OCI-LY7 (cell line): ENCODE measurements at places on chromosomes 12 and 14.

DNA sequence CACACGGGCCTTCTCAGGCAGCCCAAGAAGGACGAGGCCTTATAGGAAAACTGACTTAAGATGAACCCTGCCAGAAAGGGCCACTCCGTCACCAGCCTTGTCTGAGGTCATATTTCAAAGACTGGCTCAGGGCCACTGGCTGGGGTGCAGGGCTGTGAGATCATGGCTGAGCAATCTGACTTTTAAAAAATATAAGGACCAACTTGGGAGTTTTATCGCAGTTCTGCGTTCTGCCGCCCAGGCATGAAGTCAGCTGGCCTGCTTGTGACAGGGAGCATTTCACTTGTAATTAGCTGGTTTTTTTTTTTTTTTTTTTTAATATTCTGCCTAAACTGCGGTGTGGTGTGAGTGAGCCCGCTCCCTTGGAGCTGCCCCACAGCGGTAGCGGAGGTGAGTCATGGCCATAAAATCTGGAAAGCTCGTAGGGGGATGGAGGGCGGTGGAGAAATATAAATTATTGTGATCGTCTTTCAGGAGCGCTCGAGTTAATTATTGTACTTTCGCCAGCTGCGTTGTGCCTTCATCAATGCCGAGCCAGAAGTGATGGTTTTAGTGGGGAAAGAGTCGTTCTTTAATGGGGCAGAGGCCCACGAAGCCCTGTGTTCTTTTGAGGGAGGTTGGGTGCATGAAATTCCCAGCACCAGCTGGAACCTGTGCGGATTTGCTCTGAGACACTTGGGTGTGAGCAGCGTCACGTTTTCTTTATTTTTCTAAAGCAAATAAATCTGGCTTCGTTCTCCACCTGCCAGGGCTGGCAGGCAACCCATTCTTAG lies 231.9 kb downstream of the C12orf75 start:
- DNase-seq: no peak

DNA sequence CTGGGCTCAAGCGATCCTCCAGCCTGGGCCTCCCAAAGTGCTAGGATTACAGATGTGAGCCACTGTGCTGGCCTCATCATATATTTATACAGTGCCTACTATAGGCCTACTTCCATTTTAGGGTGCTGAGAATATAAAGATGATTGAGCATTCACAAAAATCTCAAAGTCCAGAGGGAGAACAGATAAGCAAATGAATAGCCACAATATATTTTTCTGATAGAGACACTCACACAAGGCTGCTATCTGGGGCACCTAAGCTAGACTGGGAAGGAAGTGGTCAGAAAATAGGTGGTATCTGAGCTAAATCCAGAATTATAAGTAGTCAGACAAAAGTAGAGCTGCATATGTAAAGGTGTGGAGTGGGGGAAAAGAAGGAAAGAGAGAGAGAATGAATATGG lies 21.6 kb downstream of the PKP2 start:
- no peak for DNase-seq

DNA sequence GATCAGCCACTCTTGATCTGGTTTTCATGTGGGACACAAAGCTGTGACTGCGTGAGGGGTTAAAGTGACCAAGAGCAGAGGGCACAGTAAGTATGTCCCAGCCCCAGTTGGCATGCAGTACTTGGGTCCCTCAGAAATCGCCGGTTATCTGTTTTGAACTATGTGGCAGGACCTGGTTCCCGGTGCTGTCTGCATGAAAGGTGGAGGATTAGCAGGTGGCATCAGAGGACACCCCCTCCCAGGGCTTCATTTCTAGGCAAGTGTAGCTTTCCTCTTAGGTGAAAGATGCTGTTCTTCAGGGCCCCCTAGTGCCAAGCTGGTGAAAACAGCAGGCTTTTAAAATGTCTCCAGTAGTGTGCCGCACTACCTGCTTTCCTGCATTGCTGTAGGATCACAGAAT lies 57.1 kb downstream of the ATG14 start:
- DNase-seq: peak; percentile 68

- DNase-seq: no peak
Measured at GRCh38 chr12:16849473-16849872, 243.5 kb upstream of the LMO3 start.

DNA sequence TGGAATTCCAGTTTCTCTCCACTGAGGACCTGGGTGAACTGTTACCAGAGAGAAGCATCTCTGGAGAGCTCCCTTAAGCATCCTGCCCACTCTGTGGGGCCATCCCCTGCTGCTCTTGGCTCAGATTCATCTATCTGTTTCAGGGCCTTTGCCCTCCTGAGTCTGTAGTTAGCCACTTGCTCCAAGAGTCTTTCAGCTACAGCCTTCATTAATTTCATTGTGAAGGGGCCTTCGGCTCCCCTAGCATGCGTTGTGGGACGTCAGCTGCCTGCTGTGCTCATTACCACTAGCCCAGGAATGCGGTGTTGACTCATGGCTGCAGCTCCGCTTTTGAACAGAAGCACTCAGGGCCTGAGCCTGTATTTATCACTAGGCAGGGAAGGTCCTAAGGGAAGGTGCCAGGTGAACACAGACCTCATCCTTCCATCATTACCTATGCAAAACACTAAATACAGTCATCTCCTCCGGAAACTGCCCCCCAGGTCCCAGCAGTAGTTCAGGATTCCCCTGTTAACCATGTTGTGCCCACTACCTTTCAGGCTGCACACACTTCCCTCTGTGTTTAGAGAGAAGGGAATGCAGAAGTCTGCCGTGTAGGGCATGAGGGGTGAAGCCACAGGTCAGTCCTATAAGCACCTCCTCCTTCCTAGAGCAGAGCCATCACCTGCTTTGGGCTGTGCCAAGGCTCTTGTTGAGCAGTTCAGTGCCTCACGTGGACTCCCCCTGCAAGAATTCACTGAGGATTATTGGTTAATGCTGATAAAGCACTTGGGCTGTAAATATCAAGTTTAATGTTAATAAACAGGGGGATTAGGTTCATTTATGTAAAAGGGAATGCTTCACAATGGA lies 191.4 kb downstream of the CACNA1C start:
- no peak for DNase-seq

- no peak for DNase-seq
Measured at GRCh38 chr14:59120921-59121320, 67.5 kb upstream of the DAAM1 start.

DNA sequence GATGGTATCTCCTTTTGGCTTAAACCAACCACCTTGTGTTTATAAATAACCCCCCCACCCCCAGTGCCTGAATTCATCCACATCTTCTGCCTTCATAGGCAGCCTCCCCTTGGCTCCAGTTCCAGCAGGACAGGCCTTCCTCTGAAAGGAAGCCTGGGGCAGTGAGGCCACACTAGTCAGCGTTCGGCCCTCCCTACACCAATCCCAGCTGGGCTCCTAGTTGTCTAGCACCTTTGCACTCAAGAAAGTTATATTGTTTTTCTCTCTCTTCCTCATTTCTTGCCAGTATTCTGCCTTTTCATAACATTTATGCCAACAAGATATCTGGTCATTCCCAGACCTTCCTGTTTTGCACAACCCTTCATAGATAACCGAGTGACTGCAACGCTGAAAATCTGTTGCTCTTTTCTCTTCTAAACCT lies 73.1 kb upstream of the ACTN1 start:
- no peak for DNase-seq

DNA sequence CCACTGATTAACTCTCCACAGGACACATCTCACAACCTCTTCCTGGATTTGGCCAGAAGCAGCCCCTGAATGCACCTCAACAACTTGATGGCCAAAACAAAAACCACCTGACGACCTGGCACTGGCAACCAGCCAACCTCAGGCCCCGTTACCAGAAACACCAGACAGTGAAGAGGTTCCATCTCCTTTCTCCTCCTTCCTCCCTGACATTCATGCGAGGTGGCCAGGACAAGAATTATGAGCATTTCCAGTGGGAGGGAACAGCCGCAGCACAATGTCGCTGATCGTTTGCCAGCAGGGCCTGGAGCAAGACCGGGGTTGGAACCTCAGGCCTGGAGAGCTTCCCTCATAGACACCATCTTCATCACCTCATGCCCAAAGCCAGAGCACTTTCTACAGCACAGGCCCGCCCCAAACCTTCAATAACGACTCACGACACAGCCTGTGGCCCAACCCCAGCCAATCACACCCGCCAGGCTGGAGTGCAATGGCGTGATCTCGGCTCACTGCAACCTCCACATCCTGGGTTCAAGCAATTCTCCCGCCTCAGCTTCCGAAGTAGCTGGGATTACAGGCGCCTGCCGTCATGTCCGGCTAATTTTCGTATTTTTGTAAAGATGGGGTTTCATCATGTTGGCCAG lies 48.7 kb downstream of the CCDC88C start:
- peak; percentile 59 for DNase-seq

- DNase-seq: peak; percentile 47
Measured at GRCh38 chr12:8629486-8630033, 16.9 kb upstream of the AICDA start.

DNA sequence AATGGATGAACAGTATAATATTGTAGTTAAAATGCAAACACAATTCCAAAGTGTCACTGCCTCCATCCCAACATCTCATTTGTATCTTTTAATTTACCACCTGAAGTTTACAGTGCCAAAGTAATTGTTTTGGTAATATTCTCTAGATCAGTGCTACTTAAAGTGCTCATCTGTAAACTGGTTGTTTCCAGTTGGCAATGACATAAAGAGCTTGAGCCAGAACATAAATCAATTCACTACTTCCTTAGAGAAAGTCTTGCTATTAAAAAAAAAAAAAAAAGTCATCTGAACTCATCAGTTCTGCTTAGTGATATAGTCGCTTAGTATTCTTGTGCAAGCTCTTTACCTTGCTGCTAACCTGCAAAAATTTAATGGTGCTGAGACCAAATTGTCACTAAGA lies 16.4 kb downstream of the PLCZ1 start:
- no peak for DNase-seq

GRCh38 chr14:84433961-84434360 lies 1096.0 kb upstream of the FLRT2 start:
- DNase-seq: no peak

DNA sequence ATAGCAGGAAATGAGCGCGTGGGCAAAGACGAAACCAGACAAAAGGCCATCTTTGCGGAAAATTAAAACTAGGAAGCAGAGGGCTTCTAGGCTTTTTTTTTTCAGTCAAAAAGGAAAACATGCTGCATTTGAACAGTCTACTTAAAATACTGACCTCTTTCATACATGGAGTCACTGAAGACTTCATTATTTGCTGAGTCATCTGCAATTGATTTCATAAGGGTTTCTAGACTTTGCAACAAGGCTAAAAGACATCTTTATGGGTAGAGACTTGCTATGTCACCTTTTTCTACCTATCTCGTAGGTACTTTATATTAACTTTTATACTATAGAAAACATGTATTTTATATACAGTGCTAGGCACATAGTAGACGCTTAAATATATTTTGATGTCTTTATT lies 238.4 kb downstream of the TMEM132D start:
- DNase-seq: no peak

- DNase-seq: no peak
Measured at GRCh38 chr14:84254290-84254689, 1275.7 kb upstream of the FLRT2 start.

DNA sequence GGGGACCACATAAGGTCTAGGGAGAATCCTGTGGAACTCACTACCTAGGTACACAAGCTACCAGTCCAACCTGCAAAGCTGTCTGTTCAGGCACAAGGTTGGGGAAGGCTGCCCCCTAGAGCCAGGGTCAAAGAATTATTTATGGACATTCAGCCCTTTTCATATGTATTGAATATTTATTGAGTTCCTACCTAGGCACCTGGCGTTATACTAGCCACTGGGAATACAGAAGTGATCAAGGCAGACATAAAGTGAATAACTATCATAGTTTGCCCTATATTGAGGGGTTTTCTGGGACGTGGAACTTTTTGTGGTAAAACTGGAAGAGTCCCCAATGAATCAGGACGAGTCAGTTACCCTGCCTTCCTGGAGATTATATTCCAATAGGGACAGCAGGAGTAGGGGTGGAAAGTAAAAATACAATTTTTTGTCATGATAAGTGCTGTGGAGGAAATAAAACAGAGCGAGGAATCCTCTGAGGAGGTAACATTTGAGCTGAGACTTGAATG lies 5.8 kb upstream of the SLC48A1 start:
- peak; percentile 78 for DNase-seq

DNA sequence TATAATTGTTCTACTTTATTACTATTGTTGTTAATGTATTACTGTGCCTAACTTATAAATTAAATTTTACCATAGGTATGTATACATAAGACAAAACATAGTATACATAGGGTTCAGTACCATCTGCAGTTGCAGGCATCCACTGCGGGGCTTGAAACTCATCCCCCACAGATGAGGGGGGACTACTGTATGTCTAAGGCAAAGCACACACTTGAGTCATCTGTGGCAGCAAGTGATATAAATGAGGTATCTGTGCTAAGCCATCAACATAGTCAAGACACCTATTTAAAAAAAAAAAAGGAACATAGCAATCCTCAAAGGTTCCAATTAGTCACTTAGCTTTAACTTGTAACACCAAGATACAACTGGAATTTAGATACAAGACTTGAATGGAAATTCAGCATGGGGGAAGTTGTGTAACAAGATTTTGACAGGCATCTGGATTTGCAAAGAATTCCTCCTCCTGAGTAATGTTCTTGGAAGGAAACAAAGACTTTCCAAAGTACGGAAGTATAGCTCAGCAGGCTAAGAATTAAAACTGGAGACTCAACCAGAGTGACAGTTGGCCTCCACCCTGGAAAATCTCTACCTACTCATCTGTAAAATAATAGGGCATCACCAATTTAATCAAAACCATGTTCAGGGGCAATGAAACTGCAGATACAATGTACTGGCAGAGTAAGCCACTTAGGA lies 14.9 kb downstream of the DCAF5 start:
- no peak for DNase-seq

- DNase-seq: no peak
Measured at GRCh38 chr12:100324498-100324897, 32.4 kb upstream of the SLC17A8 start.

DNA sequence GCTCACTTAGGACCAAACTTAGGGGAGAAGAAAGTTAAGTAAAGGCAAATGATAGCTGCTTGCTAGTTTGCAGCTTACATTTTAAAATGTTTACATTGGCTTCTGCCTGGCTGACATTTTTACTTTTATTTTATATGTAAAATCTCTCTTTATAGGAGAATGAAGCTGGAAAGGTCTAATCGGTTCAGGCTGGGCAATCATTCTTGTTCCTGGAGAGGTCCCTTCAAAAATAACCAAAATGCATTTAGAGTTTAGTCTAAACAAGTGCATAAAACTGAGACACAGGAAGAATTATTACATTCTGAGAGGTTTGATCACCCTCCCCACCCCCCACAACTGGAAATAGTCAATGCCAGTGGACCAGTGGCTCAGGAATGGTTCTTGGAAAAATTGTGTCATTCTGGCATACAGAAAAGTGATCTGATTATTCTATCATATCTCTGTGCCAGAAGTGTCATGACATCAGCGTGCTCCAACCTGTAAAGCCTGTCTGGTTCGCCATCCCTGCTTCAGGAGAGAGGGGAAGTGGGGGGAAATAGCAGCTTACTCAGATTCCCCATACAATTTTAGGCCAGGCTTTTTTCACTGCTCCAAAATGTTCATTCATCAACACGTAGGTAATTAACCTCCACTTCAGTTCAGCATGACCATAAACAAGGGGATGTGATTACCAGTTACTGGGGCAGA lies 4.2 kb downstream of the PRICKLE1 start:
- no peak for DNase-seq

DNA sequence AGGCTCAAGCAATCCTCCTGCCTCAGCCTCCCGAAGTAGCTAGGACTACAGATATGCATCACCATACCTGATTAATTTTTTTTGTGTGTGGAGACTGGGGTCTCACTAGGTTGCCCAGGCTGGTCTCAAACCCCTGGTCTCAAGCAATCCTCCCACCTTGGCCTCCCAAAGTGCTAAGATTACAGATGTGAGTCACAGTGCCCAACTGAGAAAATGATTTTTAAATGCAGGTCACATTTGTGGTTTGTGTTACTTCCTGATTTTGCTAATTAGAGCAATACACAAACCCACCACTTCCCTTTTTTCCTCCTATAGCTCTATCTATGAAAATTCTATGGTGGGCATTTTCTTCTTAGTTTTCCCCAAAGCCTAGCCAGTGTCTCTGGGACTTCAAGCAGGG lies 45.5 kb upstream of the TMEM263 start:
- DNase-seq: peak; percentile 52
